ENCODE measurements at places on chromosomes 12 and 14.

- DNase-seq = no peak
Measured at GRCh38 chr12:2009623-2010022, 5.4 kb upstream of the DCP1B start.

- DNase-seq = no peak
Measured at GRCh38 chr12:21894792-21895595, 46.2 kb downstream of the ABCC9 start.

GRCh38 chr14:56196274-56196673 lies 78.1 kb downstream of the PELI2 start:
- no peak for DNase-seq

DNA sequence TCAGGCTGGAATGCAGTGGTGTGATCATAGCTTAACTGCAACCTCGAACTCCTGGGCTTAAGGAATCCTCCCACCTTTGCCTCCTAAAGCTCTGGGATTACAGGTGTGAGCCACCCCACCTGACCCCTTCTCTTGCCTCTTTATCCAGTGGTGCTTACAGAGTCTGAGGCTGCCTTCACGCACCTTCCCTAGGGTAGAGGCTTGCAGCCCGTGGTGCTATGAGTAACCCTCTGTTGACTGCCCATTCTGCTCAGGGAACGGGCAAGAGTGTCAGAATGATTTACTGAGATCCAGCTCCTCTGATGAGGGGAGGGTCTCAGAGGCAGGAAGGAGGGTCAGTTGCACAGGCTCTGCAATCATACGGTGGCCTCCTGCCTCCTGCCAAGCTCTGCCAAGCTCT lies 125.1 kb upstream of the TBX3 start:
- DNase-seq = no peak

DNA sequence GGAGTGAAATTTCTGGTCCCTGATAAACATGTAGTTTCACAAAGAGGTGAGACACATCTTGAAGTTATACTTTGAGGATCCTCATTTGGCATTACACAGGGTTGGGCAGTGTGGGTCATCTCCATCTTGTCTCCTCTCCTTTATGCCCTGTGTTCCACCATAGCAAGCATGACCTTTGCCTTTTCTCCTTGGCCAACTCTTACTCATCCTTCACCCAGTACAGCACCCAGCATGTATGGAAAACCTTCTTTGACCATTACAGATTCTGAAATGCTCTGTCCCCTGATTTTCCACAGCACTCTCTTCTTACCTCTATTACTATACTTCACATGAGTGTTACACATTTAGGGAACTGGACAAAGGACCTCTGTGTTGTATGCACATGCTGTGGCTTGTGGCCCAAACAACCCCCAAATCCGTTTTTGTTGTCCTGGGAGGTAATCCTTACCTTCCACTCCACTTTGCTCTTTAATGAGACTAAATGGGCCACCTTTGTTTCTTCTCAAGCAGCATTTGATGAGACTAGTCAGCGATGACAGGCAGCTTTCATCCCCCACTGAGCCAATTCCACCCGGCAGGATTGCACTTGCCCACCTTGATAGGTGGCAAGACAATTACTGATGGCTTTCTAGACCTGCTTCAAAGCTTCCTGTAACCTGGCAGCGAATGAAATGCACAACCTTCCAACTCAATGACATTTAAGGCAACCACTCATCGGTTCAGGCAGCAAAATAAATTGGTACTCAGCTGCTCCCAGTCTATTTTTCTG lies 163.5 kb downstream of the MON2 start:
- DNase-seq = no peak
